NCI-H446 treated with DMSO at 0.1 percent for 48 hours (cell line): ENCODE measurements at places on chromosomes 5 and 9.
A peak's percentile ranks its signal among the peaks of the same experiment; 100 is the strongest.

- no peak for DNase-seq
Measured at GRCh38 chr5:68489556-68489955, 274.0 kb downstream of the PIK3R1 start.

- DNase-seq = no peak
Measured at GRCh38 chr9:129480745-129481144, 140.2 kb downstream of the C9orf50 start.

DNA sequence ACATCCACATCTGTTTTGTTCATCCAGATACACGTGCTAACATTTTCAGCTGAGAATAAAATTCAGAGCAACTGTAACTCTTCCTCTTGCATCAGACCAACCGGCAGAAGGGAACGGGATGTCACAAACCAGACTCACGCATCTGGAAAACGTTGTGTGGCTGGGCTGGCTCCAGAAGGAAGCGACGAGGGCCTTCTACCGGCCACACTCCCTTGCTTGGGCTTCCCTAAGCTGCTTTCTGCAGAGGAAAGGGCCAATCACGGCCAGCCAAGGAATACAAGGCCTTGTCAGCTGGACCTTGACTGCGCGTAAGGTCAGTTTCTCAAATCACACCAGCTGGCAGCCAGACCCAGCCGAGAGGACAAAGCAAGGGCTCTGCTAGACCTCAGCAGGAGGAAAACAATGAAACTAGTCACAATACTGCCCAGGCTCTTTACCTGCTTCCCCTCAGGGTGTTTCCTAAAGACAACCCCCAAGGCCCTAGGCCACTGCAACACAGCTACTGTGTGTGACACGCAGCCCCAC, 106.1 kb downstream of the THBS4 start:
- no peak for DNase-seq

DNA sequence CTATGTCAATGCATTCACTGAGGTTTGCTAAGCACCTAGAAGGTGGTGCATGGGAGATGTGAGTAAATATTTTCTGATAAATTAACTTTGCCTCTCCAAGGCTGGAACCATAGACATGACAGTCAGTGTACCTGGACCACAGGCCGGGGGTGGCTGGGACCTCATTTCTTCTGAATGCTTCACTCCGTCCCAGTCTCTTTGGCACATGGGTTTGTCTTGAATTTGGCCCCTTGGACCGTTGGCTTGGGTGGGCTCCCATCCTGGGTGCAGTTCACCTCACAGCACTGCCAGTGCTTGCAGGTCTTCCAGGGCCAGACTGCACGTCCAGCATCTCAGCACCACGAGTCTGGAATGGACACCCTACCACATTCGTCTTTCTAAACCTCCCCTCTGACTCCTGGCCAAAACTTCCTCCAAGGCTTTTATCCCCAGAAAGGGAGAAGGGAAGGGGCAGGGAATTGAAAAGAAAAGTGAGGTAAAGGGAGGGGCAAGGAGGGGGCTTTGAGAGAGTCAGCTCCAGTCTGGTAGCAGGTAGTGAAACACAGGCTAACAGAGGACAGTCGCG, 267.8 kb downstream of the MED10 start:
- DNase-seq = no peak

- no peak for DNase-seq
Measured at GRCh38 chr9:130732136-130732535, 38.6 kb downstream of the EXOSC2 start.

GRCh38 chr5:143003328-143003636, 233.1 kb downstream of the ARHGAP26 start:
- no peak for DNase-seq

- no peak for DNase-seq
Measured at GRCh38 chr5:107231191-107231590, 439.5 kb downstream of the EFNA5 start.

- no peak for DNase-seq
Measured at GRCh38 chr5:53110156-53110555, 599 bp upstream of the MOCS2 start.

GRCh38 chr5:179406031-179406961, 61.0 kb upstream of the ADAMTS2 start:
- DNase-seq = no peak

- DNase-seq = no peak
Measured at GRCh38 chr5:58239045-58239444, 220.8 kb downstream of the PLK2 start.

DNA sequence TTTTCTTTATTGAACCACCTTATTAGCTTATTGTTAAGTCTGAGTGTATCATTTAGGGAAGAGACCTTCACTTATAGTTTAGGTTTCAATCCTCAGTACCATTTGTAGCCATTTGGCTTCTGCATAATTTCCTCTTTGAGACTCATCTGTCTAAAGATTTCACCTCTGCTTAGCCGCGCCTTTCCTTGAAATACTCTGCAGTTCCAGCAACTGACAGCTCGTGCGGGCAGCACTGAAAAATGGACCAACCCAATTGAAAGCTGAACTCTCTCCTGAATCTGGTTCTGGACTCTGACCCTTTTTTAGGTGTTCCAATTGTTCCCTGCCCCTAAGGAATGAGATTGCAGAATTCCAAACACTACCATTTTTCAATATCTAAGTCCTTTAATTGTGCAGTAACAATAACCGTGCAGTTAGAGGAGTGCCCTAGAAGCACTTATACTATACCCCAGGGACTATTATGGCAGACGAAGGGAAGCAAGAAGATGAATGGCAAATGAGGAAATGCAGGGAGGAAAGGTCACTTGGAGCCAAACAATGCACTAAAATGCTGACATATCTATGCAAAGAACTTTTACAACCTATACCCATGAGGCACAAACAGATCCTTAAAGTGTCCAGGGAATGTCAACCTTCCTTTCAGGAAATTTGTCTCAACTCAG, 50.1 kb upstream of the PDE4D start:
- no peak for DNase-seq

DNA sequence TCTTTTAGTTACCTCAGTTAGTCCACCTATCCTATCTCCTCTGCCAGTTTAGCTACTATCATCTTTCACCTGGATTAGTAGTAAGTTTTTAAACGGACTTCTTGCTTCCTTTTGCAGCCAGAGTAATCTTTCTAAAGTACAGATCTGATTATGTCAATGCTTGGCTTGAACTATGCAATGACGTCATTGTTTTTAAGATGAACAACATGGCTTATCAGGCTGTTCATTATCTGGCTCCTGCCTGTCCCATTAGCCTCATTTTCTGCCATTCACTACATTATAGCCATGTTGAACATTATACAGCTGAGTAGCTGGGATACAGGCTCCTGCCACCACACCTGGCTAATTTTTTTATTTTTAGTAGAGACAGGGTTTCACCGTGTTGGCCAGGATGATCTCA, 98.7 kb downstream of the RANBP17 start:
- no peak for DNase-seq

DNA sequence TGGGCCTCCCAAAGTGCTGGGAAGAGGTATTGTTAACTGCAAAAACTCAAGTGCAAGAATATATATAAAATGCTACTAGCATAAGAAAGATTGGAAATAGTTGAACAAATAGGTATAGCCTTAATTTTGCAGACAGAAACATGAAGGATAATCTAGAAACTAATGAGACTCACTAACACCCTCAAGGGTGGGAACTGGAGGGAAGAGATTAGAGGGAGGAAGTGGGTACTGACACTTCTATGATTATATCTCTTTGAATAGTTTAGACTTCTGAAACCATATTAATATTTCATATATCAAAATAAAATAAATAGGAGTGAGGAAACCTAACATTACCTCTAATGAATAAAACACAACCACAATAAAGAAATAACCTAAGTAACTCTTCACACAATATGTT, 23.0 kb downstream of the AUH start:
- DNase-seq = no peak

DNA sequence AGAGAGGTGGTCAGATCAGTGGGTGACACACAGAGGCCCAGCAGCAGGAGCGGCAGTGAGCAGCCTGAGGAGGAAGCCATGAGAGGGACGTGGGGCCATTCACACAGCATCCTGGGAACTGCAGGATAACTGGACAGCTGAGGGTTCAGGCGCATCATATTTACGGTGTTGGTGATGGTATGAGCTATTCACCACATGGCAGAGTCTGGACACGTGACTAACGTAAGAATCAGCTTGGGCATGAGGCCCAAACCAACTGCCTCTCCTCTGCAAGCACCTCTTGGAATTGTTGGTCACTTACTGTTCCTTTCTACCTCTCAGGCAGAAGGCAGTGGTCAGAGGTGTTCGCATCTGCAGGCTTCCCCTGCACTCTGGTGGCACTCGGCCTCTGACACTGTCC, 141.1 kb downstream of the ENTREP1 start:
- no peak for DNase-seq

DNA sequence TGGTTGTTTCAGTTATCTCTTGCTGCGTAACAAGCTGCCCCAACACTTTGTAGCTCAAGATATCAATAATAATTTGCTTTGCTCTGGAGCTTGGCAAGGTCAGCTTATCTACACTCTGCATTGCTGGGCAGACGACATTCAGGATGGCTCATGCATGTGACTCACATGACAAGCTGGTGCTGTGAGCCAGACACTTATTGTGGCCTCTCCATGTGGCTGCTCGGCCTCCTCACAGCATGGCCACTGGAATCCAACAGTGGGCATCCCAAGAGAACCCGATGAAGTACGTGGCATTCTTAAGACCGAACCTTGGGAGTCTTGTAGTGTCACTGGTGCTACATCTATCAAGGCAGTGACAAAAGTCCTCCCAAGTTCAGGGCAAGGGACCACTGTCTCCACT, 94.2 kb upstream of the MVB12B start:
- no peak for DNase-seq

DNA sequence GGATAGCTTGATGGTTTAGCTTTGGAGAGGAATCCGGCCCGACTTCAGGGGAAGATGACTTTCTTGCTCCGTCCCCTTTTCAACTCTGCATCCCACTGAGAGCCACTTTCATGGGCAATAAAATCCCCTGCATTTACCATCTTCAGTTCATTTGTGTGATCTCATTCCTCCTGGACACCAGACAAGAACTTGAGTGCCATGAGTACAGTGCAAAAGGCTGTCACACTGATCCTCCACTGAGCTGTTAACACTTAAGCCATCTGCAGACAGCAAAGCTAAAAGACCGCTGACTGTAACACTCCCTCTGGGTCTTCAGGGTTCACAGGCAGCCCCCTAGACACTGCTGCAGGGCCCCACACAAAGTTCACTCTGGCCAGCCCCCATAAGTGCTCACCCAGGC, 48.3 kb upstream of the TCERG1 start:
- DNase-seq = no peak

DNA sequence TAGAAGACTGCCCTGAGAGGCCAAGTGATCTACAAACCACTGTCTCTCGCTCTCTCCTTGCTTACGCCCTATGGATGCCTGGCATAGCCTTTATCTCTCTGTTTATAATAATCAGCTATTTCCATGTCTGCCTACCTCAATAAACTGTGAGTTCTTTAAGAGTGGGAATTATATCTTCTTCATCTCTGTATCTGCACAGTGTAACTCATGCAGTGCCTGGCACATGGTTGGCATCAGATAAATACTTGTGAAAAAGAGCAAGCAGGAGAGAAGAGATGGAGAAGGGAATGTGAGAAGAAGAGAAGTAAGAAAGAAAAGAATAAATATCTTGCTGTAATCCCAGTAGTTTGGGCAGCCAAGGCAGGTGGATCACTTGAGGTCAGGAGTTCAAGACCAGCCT, 94.6 kb upstream of the TNPO1 start:
- DNase-seq = no peak

- no peak for DNase-seq
Measured at GRCh38 chr5:148786456-148786855, 40.0 kb upstream of the ADRB2 start.

DNA sequence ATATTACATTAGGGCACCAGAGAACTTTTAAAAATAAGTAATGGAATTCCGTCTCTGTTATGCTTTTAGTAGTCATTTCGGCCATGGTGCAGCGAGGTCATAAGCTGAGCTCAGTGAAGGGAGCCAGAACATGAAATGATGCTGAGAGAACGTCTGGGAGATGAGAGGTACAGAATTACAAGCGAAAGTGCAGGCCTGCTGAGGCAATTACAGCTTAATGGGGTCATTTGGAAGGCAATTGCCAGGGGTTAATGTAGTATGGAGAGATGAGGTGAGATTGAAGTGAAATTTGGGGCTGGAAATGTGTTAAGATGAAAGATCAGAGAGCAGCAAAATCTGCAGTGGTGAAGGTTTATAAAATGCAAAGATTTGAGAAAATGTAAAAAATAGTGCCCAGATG, 96.5 kb downstream of the PBX3 start:
- DNase-seq = no peak

GRCh38 chr9:82216435-82216834, 227.9 kb downstream of the SPATA31D1 start:
- DNase-seq = no peak

DNA sequence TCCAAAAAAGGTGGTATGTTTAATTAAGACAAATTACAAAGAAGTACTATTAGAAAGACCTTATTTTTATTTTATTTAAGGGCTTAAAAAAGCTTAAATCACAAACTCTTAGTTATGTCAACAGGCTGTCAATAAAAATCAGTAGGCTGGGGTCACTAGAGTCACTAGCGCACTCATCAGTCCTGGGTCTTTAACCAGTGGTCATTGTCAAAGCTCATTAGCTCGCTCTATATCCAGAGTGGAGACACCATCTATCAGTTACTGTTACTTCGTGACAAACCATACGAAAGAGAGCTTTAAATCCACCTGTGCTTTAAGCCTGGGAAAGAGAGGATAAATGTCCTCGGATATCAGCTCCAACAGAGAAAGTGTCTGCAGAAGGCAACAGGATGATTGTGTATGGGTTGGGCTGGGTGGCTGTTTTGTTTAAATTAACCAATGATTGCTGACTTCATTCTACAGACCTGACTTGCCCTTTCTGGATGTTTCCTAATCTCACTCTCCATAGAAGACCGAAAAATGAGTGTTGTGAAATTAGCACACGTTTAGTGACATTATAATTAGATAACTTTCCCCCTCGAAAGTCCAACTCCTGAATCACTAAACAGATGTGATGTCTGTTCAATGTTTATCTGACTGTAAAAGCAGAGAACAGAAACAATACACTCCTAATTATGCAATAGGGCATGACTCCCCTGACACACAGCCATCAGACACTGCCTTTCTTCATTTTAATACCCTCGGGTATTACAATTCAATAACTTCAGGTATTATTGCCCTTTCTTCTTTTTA, 123.6 kb upstream of the TNPO1 start:
- no peak for DNase-seq

DNA sequence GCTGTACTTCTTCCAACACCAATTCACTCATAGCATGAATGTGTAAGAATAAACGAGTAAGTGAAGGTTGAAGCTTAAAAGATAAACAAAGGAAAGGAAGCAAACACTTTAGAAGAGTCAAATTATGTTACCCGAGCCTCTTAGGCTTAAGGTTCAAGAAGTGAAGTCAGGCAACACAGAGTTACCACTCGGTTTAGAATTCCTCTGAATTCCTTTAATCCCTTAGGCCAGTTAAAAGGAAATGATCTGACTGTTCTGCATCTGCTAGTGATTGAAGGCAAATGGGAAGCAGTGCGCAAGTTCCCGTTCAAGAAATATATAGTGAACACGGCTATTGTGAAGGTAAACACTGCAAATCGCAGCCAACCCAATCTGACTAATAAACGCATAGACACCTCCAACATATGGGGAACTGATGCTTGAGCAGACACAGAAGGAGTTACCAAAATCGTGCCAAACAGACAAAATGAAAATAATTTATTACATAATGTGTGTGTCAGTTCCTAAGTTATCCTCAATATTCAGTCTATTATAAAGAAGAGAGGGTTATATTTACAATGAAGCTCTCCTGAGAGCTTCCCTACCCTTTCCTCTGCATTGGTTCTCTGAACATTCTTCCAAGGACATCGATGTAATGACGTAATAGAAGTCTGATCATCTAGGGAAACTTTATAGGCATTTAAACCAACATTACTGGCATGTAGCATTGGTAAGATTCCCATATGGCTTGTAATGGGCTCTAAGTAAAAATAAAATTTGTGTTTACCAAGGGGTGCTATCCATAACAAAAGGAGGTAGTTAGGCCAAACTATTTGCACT, 837.1 kb upstream of the ZNF608 start:
- peak; percentile 92 for DNase-seq
